ENCODE measurements at places on chromosomes 11 and 22.
A peak's percentile ranks its signal among the peaks of the same experiment; 100 is the strongest.

DNA sequence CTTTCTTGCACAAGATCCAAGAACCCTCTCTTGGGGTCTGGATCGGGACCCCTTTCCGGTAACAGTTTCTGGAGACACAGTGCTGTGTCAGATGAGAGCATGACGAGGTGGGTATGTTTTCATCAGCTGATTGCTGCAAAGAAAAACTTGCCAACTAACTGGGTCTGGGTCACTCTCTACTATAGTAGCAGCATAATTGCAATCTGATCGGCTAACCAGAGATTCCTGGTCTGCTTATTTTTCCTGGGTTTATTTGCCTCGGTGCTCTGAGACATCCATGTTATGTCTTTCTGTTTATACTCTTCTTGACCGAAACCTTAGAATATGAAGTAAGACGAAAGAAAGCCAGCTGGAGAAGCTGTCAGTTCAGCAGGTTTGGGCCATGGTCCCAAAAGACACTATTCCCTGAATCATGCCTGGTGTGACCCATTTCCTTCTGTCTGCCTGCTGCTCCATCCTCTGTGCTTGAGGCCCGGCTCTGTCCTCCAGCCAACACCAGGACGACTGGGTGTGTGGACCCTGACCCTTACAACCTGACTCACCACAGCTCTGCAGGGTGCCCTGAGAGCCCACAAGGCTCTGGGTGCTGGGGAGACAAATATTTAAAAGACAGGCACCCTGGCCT, 24.1 kb upstream of the CLMP start:
- no peak for DNase-seq

- no peak for DNase-seq
Measured at GRCh38 chr22:17777005-17777716, 2.9 kb upstream of the BID start.

GRCh38 chr11:64056861-64057260, 21.1 kb downstream of the FLRT1 start:
- DNase-seq, result no peak

GRCh38 chr11:66637557-66638176, 836 bp upstream of the RBM4 start:
- DNase-seq, result no peak

GRCh38 chr22:30089655-30089974, 9.4 kb downstream of the HORMAD2 start:
- DNase-seq, result no peak

DNA sequence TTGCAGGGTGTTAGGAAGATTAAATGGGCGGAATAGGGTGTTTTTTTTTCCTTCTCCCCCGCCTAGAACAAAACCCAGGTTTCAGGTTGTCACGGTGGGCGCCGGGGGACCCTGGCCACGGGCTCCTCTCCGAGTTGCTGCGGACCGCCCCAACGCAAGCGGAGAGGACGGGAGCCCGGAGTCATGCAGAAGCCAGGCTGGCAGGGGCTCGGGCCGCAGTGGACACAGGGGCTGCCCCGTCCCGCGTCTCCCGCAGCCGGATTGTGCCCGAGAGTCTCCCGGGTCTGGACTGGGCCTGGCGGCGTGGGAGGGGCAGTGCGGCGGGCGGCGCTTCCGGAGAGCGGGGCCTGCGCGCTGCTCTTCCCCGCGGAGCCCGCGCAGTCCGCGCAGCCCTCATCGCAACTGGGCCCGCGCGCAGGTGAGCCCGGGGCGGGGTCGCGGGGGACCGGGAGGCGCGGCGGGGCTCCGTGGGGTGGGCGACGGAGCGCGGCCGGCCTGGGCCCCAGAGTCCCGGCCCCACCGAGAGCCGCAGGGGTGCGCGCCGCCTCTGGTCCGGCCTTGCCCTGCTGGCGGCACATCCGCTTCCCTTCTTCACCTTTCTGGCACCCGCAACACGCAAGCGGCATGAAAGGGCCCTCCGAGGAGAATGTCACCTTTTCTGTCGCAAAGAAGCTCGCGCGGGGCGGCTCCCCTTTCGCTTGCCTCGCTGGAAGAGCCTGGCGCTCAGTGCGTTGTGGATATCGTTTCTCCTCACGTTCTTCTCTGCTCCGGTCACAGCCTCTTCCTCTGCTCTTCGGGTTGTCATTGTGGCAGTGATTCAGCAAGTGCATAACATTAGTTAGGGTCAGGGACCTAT, at the start of gene TIRAP:
TSS of gene TIRAP (plus strand) at position 358 of the 856 bp plus-strand sequence. CDS start 7,802 bp downstream, outside the sequence.
- DNase-seq, result peak; percentile 46

DNA sequence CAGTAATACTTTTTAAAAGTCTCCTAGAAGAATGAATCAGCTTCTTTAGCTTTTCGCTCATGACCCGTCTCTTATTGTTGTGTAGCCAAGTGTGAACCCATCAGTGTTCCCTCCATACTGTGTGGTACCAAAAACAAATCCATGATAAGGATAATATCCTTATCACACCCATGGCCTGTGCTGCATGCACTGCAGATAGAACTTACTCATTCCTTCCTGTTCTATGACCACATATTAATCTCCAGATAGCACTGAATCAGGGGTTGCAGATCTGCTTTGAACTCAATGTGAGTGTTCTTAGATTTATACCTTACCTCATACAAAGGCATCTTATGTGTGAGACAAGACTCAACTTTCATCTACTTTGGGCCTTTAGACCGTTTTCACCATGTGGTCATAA, 373.4 kb downstream of the JRKL start:
- DNase-seq, result no peak

GRCh38 chr22:43313890-43314474, 29.2 kb downstream of the SCUBE1 start:
- no peak for DNase-seq

DNA sequence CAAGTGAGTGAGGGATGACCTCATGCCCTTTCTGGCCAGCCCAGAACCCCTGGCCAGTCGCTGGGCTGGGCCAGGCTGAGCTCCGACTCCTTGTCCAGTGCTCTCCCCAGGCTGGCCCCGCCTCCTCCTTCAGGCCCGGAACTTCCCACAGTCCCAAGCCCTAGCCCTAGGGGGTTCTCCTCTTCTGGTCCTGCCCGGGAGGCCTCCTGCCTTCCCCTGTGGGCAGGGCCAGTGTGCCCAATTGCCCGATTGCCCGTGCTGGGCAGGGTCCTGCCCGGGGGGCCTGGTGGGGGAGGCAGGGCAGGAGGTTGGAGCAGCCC, 4.2 kb downstream of the TCIRG1 start:
- DNase-seq, result no peak

GRCh38 chr22:38489561-38490145, 16.5 kb downstream of the DDX17 start:
- DNase-seq, result no peak

DNA sequence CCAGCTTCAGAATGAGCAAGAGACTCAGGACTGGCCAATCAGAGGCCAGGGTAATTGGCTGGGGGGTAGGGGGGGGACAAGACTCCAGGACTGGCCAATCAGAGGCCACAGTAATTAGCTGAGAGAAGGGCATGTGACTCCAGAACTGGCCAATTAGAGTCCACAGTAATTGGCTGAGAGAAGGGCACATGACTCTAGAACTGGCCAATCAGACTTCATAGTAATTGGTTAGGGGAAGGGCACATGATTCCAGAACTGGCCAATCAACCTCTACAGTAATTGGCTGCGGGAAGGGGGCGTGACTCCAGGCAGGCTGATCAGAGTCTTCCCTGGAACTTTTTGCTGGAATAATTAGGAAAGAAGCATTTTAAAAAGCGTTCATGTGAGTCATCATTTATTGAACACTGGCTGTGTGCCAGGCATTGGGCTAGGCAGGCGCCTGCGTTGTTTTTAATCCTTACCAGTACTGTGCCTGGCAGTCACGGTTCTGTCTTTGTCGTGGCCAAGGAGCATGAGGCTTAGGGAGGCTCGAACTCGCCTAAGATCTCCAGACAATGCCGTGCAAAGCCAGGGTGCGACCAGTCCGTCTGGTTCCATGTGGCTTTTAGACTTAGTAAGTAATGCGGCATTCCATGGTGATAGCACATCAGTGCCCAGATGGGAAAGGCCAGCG, 508.1 kb downstream of the TBC1D22A start:
- DNase-seq, result no peak

DNA sequence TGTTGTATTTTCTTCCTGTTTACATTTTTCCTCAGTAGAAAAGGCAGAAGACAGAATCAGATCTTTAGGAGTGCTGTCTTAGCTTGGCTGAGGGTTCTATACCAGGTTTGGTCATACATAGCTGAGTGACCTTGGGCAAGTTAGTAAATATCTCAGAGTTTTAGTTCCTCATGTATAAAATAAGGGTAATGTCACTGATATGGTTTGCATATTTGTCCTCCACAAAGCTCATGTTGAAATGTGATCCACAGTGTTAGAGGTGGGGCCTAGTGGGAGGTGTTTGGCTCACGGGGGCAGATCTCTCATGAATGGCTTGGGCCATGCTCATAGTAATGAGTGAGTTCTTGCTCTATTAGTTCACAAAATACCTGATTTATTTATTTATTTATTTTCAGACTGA, 7.5 kb upstream of the HTR3A start:
- no peak for DNase-seq

- DNase-seq, result no peak
Measured at GRCh38 chr22:29979777-29980321, 96.9 kb downstream of the MTMR3 start.

DNA sequence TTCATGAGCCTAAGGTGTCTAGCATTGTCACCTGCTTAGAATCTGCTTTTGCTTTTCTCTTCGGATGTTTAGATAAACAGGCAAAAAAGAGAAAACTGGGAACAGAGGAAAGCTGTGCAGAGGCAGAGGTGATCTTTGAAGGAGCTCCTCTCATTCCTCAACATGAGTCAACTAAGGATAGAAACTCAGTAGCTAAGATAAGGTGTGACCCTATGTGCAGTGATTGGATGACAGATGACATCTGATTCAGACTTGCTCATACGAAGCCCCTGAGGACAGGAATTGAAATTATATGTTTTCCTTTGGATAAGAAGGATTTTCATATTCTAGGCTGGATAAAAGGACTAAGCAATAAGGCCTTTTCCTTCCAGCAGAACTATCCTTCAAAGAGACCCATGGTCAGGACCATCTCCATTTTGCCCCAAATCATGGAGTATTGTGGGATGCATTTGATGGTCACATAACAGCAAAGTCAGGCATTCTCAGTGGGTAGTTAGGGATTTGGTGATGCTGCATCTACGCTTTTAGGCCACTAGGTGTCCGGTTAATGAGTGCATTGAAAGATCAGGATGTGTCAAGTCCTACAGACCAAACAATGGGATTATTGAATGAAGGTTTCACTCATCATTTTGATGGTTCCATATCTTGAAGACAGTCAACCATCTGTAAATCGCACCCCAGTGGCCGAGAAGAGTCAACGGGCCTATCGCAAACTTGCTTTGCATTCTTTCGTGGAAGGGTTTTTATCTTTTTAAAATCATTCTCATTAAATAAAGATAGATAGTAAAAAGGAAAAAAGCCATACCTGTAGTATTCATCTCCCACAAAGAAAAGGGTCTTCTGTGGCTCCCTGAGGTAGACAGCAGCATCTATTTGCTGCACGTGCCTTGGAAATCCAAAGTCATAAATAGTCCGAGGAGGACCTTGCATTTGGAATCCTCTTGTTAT, 32.2 kb downstream of the MMP20 start:
- no peak for DNase-seq

GRCh38 chr11:8018484-8019313, 31.6 kb downstream of the EIF3F start:
- DNase-seq, result peak; percentile 74

- DNase-seq, result no peak
Measured at GRCh38 chr22:17370766-17371432, 1.6 kb downstream of the CECR2 start.

DNA sequence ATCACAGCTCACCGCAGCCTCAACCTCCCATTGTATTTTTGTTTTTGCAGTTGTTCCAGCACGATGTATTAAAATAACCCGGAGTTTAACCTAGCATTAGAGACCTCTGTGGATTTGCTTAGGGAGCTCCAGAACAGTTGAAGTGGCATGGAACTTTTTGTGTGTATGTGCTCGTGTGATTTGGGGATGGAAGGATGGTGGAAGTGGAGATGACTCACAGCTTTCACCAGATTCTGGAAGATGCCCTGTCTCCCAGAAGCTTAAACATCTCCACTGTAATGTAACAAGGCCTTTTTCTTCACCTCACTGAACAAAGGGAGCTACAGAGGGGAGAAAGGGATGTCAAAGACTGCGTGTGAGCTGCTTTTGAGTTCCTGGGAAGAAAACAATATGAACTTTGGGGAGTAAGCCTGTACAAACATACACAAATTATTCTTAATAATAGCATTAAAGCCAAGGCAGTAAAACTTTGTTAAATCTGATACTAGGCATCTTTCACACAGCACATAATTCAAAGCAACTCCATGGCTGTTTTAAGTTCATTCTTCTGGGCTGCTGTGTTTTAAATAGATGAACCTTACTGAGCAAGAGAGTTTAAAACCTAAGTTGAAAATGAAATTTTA, 226.4 kb downstream of the ADAMTS15 start:
- DNase-seq, result no peak

DNA sequence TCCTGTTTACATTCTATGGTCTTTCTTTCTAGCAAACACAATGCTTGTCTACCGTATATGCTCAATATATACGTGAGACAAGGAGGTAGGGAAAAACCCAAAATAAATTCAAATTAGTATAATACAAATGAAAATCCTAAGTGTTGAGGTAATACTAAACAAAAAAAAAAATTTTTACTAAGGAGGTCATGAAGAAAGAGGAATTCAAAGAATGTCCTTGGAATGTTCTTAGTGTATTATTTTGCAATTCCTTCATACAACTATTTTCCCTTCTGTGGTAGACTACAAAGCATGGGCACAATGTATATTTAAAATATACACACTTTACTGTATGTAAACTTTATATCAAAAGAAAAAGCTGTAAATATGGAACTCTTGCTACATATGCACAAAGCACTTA, 36.4 kb downstream of the PIK3C2A start:
- no peak for DNase-seq

GRCh38 chr22:26443901-26444690, 15.0 kb downstream of the ASPHD2 start:
- no peak for DNase-seq

GRCh38 chr11:128814856-128815705, 52.0 kb downstream of the KCNJ1 start:
- DNase-seq, result no peak

DNA sequence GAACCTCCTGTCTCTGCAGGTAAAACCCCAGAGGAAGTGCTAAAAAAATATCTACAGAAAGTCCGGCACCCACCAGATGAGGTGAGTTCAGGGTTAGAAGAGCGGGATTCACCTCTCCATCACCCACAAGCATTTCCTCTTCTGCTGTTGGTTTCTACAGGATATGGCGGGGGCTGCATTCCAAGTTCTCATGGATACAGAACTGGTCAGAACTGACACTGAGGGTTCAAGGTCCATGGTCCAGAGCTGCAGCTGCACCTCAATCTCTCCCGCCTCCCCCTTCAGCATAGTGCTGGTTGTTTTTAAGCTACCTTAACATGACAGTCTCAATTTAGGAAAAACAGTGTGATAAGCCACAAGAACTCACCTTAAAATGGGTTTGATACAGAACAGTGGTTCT, 19.2 kb downstream of the DTX4 start:
- no peak for DNase-seq

DNA sequence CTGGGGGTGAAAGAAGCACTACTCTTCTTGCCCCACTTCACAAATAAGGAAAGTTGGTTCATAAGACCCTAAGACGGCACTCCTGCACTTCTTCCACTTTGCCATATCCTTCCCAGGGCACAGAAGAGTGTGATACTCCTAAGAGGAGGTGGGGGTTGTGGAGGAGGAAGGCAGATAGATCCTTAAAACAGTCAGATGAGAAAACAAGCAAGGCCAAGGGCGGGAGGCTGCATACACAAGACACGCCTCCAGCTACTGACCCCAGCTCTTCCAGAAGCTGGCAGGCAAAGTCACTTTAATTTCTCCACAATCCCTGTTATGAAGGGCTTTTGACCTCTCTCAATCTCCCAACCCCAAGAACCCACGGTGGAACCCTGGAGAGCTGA, 1.6 kb upstream of the CHRM4 start:
- DNase-seq, result no peak

- no peak for DNase-seq
Measured at GRCh38 chr22:45200860-45201511, 37.3 kb downstream of the NUP50 start.

Data from nucleus accumbens (tissue), 56 donors.